ENCODE measurements at places on chromosomes 5 and 9.

- DNase-seq: peak; percentile 54
Measured at GRCh38 chr5:156913719-156914370, 49.2 kb downstream of the TIMD4 start.

DNA sequence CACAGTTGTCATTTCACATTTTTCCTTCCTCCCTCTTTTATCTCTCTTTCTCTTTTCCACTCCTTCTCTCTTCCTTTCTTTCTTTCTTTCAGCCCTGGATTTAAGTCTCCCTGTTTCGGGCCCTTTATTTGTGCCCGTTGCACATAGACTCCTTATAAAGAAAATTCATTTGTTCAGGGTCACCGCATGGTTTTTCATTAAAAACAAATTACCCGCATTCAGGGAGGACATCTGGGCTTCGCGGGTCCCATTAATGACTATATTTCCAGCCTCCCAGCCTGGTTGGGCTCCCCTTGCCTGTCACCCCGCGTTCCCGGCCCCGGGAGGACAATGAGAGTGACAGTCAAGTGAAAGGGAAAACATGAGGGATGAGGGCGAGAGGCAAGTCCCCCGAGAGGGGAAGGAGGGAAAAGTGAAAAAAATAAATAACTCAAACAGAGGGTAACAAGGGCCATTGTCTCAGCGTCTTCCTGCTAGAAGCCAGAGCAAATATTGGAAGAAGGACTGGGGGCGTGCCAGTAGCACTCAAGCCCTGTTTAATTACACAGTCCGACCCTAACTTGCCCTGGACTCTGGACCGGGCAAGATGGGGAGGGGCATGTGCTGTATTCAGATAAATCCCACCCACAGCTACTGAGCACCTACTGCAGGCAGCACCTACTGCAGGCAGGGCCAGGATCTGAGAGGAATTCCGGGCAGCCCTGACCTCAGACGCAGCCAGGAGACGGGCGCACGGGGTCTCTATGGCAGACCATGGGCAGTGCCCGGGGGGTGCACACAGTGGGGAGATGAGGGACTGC lies 166.2 kb downstream of the PAX5 start:
- DNase-seq: no peak

GRCh38 chr5:168165221-168165914 lies 126.1 kb upstream of the WWC1 start:
- DNase-seq: peak; percentile 20

- no peak for DNase-seq
Measured at GRCh38 chr9:78405461-78405860, 108.5 kb downstream of the PSAT1 start.

DNA sequence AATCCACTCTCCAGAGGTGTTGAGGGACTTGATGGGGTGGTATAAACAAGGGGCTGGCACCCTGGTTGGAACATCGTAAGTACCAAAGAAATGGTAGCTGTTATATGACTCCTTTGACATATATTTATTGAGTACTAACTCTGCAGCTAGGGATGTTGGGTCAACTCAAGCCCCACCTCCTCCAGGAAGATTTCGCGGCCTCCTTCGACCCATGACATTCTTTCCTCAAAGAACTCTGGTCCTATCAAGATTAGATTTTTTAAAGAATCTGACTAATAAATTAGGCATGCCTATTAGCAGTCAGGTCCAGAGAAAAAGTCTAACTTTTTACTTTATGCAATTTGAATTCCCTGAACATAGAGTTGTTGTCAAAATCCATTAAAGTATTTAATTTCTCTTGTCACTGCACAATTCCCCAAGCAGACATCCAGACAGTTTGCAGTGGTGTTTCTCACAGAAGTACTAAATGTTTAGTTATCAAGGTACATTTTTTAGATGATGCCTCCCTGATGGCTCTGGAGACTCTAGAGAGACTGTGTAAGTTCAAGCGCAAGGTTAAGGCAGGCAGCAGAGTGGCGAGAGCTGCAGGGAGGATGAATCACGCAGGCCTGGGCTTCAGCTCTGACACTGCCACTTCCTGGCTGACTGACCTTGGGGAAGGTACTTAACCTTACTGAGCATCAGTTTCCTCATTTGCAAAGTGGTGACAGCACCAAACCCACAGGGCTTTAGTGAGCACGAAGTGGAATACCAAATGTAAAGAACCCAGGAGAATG lies 209.6 kb downstream of the TTLL11 start:
- DNase-seq: no peak

DNA sequence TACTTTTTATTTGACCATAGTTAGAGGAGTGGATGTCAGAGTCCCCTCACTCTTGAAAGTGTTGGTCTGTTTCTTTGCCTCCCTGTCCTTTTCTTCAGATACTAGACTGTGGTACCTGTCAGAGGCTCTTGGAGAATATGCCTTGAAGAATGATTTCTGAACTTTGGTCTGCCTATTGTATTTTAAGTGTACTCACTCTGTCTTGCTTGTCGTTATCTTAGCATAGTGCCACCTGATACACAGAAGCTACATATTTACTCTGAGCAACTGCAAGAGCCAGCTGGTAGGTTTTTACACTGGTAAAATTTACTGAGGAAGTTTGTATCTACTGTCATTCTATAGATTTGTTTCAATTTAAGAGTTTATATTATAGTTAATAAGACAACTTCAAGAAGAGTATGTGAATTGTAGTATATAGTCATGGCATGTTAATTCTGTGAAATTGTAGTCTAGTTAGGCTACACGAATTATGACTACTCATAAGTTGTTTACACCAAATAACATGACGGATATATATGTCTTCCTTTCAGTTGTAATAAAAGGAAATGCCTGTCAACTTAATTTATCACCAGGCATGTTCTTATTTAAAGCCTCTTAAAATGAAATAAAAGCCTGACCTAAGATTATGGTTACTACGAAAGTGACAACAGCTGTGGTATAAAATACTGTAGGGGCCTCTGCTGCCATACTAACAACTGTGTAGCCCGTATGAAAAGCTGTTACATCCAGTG lies 201.7 kb downstream of the KDM4C start:
- peak; percentile 55 for DNase-seq

DNA sequence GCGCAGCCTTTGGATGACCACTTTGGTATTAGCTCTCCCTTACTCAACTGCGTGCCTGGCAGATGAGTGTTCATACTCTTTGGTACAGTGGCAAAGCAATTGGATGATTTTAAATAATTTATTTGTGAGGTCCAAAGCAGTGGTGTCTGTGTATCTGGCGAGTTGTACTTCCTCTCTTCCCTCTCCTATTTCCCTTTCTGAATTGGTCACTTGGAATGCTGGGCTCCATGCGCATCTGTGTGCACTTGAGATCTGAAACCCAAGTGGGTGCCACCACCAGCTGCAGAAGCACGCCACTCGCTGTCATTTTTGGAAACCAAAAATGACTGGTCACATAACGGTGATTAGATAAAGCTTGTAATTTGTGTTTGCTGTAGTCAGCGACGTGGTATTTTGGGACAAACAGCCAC lies 386.0 kb upstream of the KLF4 start:
- no peak for DNase-seq

DNA sequence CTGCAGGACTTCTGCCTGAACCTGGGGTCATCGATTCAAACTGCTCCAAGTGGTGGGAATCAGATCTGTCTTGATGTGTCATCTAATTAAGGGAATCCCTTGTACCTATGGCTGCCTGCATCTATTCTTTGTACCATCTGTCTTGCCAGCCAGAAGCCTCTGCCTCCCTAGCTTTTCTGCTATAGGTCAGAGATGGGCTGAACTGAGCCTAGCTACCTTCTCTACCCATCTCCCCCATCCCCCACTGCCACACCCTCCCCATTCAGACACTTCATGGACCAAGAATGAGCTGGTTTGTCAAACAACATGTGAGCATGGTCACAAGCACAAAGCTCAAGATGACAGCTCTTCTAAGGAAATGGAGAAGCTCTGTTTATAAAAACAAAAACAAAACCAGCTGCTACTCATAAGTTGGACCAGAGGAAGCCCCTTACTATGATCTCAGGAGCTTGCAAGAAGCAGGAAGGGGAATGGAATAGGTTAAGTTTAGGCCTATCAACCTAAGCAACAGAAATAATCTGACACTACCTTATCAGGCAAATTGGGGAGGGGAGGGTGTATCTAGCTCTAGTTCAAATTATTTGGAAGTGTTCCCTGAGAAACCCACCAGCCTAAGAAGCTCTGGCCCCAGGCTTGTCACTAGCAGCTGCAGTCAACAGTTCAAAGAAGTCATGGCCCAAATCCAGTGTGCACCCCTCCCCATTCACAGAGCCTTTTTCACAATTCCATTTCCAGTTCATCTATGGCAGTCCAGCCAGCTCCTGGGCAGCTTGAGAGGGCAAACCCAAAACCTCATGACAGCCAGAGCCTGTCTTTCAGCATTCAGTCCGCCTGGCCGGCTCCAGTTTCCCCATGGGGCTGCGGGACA lies 29.9 kb downstream of the SKP1 start:
- no peak for DNase-seq

DNA sequence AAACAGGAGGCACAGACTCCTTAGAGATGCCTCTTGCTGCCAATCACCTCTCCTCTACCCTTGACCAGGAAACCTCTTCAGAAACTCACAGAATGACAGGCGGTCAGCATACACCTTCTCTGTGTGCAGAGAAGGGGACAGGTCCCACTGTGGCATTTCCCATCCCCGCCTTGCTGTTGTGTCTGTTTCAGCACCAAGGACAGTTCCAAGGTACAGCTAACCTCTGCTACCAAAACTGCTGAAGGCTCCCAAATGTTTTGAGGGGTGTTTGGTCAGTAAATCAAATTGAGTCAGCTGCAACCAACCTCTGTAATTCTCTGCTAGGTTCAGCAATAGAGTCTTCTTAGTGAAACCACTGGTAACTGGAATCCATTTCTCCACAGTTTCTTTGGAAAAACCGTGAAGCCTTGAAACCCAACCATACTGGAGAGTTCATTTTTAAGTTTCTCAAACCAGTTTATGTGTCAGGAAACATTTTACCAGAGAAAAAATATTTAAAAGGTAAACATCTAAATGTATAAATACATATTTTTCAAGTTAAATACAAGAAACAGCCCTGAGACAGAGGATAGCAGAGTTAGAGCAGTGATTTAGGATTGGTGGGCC lies 122.0 kb downstream of the DRD1 start:
- DNase-seq: peak; percentile 69

DNA sequence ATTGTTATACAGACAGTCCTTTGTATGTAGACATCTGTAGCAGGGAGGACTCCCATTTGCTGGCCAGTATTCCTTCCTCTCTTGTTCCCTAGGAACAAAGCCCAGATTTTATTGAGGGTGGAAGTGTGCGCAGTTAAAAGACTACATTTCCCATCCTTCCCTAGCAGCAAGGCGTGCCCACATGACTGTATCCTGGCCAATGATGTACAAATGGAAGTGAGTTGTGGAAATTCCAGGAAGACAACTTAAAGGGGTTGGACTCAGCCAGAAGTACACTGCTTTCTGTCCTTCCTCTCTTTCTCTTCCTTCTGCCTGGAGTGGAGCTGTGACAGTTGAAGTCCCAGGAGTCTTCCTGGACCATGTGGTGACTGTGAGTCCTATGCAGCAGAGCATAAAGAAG lies 89.0 kb downstream of the HRH2 start:
- no peak for DNase-seq

DNA sequence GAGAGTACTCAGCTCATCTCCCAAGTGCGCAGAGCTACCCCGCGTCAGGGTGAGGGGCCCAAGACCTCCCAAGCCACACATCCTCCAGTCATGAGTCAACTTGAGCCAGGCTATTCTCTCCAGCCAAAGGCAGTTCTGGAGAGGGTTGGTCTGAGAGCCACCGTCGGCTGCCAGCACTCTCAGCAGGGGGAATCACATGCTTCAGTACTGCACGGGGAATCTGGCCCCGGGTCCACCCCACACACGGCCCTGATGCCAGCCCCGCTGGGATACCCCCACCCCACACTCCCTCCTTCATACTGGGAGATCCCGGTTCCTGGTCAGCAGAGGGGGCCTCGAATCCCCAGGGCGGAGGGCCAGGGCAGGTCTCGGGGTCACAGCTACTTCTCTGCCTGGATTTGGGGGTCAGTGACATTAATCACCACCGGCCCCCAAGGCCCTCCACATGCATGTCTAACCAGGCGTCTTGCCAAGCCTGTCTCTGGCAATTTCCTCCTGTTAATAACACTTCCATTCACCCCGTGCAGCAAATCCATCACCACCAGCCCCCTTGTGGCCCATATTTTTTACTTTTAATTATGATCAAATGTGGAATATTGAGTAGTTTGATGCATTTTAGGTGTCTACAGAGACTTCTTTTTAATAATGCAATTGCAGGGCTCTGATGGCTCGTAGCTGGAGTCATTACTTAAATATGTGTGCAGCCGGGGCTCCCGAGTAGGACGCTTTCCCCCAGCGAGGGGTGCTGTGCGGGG lies 102.9 kb upstream of the PPP1R26 start:
- DNase-seq: no peak

DNA sequence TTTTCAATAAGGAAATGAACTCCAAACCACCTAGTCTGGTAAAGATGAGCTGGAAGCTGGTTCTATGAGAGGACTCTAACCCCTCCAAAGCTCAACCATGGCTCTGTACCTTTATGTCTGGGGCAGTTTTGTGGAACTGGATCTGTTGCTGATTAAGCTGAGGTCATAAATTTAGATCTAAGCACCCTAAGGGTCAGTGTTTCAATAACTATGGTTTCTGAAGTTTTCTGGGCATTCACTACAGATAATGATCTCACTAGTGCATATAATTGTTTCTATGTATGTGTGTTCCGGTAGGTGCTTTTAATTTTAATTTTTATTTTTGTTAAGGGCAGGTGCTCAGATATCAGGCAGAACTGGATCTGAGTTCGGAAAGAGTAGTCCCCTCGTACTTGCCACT lies 258.7 kb upstream of the PANK3 start:
- no peak for DNase-seq

Data from hematopoietic multipotent progenitor cell treated with erythropoietin and hydrocortisone succinate and interleukin-3 and kit ligand, for 4 days (in vitro differentiated cells).